Stimulated activated CD4-positive, alpha-beta T cell treated with anti-CD3 and anti-CD28 coated beads, Interleukin-4, amount 100 ng/mL, for 24 hours (primary cell): ENCODE measurements at places on chromosomes 16 and 17.

- no peak for DNase-seq
These were observed 57.6 kb downstream of the AMFR start for GRCh38 chr16:56367764-56368163.

DNA sequence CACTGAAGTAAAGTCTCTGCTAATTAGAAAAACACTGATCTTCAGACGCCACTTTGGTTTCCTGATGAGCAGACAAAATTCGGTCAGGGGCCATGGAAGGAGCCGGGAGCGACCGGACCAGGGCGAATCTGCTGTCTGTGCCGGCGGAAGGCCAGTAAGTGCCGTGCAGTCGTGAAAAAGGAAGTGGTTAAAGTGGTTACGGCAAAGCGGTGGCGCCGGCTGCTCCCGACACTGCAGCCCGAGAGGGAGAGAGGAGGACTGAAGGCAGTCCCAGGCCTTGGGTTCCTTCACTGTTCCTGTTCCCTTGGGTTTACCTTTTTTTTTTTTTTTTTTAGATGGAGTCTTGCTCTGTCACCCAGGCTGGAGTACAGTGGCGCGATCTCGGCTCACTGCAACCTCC is 17.3 kb upstream of the HEXD start:
- peak; percentile 51 for DNase-seq

DNA sequence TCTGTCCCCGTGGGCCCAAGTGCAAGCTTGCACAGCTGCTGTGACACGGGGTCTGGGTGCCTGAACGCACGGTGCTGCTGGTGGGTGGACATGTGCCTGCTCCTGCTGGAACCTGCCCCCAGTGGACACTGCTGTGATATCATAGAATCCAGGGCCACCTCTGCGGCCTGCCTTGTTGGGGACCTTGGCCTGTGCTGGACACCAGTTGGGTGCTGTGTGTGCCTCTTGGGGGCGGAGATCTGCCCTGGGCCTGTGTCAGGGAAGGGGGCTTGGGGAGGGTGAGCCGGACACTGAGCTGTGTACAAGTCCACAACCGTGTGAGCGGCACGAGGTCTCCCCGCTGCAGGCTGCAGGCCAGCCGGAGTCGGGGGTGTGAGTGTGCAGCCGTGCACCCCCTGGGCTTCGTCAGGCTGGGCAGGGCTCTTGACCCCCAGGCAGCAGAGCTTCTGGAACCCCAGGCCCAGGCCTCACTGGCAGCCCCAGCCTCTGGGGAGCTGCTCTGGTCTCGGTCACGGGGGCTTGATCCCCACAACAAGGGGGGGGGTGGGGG is 33.3 kb downstream of the GSE1 start:
- no peak for DNase-seq

DNA sequence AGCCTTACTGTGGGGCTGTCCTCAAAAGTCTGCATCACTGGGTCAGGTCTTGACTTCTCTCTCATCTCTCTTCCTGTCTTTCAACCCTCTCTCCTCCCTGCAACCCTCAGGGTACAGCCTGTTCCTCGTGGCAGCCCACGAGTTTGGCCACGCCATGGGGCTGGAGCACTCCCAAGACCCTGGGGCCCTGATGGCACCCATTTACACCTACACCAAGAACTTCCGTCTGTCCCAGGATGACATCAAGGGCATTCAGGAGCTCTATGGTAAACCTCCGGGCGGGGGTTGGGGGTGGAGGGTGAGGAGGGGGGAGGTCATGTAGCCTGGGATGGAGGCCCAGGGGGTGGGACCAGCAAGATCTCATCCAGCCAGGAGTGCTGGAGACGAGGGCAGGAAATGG is 12.7 kb downstream of the MMP2 start:
- no peak for DNase-seq

DNA sequence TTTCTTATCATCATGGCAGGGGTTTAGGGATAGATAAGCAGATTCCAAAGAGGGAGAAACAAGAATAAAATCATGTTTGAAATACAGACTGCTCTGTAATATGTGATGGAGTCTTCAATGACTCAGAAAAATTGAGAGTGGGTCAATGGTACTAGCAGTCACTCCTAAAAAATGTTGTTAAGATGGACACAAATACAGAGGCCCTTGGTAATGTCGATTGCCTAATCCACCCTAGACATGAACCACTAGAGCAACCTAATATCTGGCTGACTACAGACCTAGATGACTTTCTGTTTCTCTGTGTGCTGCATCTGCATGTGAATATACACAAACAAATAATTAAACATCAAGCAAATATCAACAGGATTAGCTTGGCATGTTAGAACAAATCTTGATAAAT is 135.8 kb downstream of the CDH8 start:
- DNase-seq, result no peak

- DNase-seq, result peak; percentile 95
These were observed at the start of gene TSEN54 for GRCh38 chr17:75516255-75516618. TSS of gene TSEN54 (plus strand) at chr17:75516528. CDS start at chr17:75516561, 33 bp downstream.

- no peak for DNase-seq
These were observed 16.2 kb upstream of the CTCF start for GRCh38 chr16:67546091-67546501.

- no peak for DNase-seq
These were observed 51.0 kb upstream of the MARCHF10 start for GRCh38 chr17:62859146-62859545.

GRCh38 chr17:57986841-57987580 is 1.0 kb downstream of the VEZF1 start:
- DNase-seq, result peak; percentile 49

DNA sequence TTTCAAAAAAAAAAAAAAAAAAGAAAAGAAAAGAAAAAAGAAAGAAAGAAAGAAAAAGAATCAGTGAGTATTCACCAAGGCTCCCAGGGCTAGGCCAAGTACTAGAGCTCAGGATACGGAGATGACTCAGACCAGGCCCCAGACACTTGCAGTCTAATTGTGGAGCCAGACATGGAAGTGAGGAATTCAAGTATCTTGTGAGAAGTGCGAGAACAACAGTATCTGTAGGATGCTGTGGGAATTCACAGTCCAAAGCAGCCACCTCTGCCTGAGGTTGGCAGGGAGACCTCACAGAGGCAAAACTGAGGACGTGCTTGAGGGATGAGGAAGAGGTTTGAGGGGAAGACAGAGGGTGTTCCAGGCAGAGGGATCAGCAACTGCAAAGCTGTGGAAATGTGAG is 14.0 kb upstream of the ALDOA start:
- DNase-seq, result no peak

DNA sequence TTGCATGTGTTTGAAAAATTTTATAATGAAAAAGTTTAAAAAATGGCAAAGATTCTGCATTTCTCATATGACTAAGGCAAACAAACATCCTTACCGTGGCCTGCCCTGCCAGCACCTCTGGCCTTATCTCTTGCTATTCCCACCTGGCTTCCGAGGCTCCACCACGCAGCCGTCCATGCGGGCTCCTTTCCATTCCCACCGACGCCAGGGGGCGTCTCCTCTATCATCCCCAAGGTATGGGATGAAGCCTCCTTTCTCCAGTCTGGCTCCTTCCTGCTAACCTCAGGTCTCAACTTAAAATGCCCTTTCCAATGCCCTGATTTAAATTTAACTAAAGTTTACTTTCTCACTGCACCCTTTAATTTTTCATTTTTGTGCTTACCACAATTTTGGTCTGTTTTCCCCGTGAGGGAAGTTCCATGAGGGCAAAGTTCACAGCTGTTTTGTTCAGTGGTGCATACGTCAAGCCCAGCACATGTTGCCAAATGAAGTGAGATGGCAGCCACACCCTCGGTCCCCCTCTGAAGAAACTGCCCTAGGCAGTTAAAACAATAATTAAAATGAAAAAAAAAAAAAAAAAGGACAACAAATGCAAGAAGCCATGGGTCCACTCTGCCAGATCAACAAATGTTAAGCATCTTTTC is 13.3 kb upstream of the SDK2 start:
- DNase-seq, result no peak

GRCh38 chr17:72119873-72120641 is 763 bp upstream of the SOX9 start:
- no peak for DNase-seq

GRCh38 chr17:17156107-17156506 is 50.0 kb downstream of the PLD6 start:
- no peak for DNase-seq

DNA sequence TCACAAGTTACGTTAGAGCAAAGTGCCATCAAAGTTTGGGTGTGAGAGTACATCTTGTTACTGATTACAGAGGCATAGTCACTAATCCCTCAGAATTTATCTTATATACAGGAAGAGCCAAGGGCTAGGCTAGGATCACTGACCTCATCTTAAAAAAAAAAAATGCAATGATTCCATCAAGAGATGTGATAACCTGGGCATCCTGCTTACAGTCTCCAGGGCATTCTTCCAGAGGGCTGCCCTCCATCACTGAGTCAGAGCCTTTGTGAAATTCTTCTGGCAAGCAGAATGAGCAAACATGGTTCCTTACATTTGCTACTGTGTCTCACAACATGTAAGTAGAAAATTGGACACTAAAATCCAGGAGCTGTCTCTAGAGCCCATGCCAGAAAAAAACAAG is 410.6 kb downstream of the ZFHX3 start:
- no peak for DNase-seq

DNA sequence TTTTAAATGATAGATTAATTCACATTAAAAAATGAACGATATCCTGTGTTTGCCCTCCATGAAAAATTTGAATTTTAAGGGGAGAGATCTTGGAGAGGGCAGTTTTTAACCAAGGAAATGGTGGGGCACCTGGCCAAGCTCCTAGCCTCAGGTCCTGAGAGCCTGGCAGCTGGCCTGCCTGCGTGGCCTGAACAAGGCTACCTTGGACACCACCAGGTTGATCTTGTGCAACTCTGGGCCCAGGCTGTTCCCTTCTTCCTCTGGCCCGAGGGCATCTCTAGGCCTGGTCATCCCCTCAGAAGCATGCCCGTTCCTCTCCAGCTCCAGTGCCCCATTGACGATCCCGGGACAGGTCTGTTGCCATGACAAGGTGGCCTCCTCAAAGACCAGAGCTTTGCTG is 33.4 kb upstream of the LONP2 start:
- no peak for DNase-seq

GRCh38 chr16:50600582-50601283 is 52.5 kb downstream of the NKD1 start:
- no peak for DNase-seq

- DNase-seq, result no peak
These were observed 47.8 kb upstream of the SCNN1B start for GRCh38 chr16:23254338-23254737.

DNA sequence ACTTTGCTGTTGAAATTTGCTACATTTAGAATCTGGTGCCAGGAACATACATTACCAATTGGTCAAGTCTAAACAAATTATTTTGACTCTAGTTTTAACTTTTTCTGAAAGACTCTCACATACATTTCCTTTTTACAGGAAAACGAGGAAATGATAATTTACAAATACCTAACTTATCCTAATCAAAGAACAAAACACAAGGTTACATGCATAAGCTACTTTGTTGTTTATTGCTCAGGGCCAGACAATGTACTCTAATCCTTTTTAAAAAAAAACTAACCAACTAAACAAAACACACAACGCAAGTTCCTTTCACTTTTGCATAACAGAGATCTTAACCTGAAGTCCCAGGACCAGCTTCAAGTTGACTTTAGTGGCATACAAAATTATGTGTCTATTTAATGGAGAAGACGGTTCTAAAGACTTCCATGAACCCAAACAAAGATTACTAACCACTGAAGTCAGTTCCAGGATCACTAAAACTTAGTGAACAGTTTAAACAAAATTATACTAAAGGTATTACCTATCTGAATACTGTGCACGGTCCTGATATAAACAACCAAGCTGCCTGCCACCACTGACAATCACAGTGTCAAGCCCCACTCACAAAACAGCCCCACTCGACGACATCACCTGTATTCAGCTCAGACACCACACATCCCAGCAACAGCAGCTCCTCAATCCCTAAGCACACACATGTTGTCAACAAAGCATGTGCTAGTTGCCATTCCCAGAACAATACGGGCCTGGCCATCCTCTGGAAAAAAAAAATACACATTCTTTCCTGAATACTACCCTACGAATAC is 1.9 kb downstream of the ZNF652 start:
- no peak for DNase-seq

- peak; percentile 49 for DNase-seq
These were observed 1.1 kb upstream of the USP32 start for GRCh38 chr17:60392845-60393702.

GRCh38 chr16:22260490-22260889 is 36.7 kb upstream of the POLR3E start:
- DNase-seq, result no peak

GRCh38 chr17:59837308-59838051 is 55.3 kb downstream of the TUBD1 start:
- peak; percentile 81 for DNase-seq

- no peak for DNase-seq
These were observed 44.0 kb upstream of the CBX4 start for GRCh38 chr17:79883202-79883601.

DNA sequence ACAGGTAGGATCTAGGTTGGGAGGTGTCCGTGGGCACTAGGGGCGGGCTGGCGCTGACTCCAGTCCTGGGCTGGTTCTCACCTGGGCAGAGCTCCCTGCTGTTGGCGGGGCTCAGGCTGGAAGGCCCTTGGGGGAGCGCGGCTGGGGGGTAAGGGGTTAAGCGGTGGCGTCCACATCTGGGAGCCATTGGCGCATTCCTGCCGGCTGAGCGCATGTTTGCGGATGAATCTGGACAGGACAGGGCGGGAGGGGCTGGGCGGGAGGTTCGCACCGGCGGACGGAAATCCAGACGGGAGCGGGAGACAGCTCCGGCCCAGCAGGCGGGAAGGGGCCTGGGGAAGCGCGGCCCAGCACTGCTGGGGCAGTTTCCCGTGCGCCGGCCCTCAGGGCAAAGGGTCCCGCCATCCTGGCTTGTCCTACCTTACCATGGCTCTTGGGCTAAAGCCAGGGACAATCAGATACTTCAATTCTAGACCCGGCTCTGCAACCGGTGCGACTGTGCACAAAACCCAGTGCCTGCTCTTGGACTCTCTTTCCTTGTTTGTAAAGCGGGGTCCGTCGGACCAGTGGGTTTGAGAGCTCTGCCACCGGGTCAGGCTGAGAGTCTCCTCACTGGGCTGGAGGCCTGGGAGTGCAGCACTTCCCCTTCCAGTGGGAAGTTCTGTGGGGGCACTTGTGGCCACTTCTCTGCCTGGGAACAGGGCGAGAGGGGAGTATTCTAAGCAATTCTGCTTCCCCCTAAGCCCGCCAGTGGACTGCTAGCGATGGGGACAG is 7.8 kb downstream of the RARA start:
- DNase-seq, result no peak

DNA sequence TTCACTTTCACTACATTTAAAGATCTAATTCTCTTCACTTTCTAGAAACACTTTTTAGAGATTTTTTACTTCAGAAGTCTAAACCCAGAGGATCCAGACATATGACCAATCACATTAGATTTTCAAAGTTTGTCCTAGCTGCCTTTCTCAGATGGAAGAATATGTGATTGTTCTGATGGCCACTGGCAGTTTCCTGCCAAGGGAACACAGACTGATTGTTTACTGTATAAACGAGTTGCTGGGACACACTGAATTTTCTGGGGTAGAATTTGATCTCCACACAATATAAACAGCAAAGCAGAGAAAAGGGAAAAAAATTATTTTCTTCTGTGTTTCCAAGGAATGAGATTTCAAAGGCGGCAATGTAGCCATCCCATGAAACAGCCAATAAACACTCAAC is 480.0 kb downstream of the TOX3 start:
- DNase-seq, result no peak
